ENCODE measurements at places on chromosomes 4 and X.

- DNase-seq = no peak
Observed at GRCh38 chr4:11081006-11081405, 347.7 kb downstream of the HS3ST1 start.

DNA sequence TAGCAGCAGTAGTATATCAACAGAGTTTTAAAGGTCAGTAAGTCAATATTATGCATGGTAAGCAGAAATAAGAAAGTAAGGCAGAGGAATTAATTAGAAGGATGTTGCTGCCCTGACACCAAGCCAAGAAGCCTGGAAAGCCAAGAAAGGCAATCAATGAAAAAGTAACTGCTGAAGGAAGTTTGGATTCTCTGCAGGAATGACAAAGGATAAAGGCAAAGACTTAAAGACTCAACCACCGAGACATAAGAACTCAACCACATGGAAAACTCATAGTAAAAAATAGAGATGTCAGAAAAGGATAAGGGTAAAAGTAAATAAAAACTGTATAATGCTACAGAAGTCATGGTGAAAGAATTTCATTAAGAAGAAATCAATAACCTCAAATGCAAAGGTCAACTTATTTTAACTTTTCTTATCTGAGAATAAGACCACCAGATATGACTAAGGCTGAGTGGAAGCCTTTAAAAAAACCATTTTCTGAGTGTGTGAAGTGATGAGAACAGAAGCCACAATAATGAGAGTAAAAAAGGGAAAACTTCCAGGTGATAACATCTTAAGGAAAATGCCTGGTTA, 55.2 kb downstream of the NEK1 start:
- no peak for DNase-seq

GRCh38 chr4:17316566-17316965, 195.3 kb downstream of the QDPR start:
- no peak for DNase-seq

GRCh38 chr4:73161527-73162185, 92.1 kb upstream of the COX18 start:
- no peak for DNase-seq

GRCh38 chr4:63029380-63029779, 1379.9 kb downstream of the TECRL start:
- no peak for DNase-seq

GRCh38 chr4:146029147-146029546, 90.5 kb upstream of the ZNF827 start:
- DNase-seq = no peak

DNA sequence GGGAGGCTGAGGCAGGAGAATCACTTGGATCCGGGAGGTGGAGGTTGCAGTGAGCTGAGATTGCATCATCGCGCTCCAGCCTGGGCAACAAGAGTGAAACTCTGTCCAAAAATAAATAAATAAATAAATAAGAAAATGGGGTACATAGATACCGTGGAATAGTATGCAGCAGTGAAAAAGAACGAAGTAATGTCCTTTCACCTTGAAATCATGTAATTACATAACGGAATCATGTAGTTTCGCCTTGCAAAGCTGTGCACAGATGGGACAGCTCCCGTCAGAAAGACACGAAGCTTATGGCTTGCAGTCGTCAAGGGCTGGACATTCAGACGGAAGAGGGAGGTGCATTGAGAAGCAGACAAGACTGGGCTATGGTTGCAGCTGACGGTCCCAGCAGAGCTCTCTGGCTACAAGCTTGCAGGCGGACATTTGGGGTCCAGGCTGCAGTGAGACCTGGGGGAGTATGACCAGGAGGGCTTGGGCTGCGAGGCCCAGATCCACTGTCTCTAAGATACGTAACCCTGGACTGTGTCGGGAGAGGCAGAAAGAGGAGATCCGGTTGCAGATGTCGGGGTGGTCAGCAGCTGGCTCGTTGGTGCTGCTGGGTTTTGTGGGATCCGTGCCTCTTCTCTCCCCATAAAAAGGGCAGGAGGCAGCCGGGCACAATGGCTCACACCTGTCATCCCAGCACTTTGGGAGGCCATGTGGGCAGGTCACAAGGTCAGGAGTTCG, 6.2 kb upstream of the P2RY8 start:
- no peak for DNase-seq

DNA sequence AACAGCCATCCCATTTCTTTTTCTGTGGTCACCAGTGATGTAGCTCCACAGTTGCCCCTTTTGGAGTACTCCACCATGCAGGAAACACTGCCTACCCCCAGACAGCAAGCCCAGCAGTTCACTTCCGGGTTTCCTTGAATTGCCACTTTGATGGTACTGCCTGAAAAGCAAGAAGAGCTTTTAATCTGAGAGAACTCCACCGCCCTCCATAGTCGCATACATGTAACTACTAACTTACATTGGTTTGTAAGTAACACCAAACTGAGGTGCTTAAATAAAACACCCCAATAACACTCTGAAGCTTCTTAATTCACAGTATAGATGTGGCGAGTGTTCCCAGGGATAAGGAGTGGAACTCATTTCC, 53.6 kb upstream of the HPSE start:
- DNase-seq = no peak

- DNase-seq = no peak
Observed at GRCh38 chrX:2474280-2474962, 26.4 kb downstream of the DHRSX start.

DNA sequence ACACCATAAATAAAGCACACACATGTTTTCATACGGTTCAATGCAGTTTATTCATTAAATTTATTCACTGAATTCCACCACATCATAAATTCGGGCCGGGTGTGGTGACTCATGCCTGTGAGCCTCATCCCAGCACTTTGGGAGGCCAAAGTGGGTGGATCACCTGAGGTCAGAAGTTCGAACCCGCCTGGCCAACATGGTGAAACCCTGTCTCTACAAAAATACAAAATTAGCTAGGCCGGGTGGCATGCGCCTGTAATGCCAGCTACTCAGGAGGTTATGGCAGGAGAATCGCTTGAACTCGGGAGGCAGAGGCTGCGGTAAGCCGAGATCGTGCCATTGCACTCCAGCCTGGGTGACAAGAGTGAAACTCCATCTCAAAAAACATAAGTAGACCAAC, 131.6 kb downstream of the PDS5A start:
- DNase-seq = no peak

DNA sequence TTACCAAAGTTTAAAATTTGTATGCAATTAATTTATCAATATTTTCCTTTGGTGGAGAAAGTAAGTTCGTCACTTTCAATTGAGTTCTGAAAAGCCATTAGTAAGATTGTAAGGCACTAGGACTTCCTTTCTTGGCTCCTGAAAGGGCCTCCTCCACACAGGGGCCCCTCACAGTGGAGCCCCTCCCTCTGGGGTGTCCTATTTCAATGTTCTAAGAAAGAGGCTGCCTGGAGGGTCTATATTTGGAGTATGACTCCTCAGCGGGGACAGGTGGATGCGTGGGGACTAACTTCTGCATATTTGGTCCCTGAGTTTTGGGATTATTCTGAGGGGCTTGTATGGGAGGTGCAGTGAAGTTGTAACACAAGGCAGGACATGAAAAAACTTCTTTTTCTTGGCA, 1.6 kb upstream of the ARMCX4 start:
- no peak for DNase-seq

- no peak for DNase-seq
Observed at GRCh38 chrX:87710580-87710979, 193.0 kb downstream of the KLHL4 start.

DNA sequence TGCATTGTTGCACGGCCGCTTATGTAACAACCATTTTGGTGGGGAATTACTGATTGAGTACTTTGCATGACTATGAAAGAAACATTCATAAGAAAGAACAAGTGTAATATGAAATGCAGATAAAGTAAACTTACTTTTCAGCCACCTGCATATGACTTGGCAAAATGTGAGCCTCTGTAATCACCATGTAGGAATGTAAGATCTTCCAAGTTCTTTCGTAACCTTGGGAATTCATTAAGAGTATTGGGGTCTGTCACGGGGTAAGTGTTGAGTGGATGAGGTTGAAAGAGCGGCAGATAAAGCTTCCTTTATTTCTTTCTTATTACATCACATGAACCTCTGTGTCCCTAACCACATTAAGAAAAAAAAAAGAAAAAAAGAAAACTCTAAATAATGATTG, 348.5 kb upstream of the NR3C2 start:
- no peak for DNase-seq

- DNase-seq = no peak
Observed at GRCh38 chr4:157888281-157888680, 284.5 kb downstream of the GASK1B start.

GRCh38 chr4:151750156-151750555, 10.7 kb downstream of the GATB start:
- no peak for DNase-seq

DNA sequence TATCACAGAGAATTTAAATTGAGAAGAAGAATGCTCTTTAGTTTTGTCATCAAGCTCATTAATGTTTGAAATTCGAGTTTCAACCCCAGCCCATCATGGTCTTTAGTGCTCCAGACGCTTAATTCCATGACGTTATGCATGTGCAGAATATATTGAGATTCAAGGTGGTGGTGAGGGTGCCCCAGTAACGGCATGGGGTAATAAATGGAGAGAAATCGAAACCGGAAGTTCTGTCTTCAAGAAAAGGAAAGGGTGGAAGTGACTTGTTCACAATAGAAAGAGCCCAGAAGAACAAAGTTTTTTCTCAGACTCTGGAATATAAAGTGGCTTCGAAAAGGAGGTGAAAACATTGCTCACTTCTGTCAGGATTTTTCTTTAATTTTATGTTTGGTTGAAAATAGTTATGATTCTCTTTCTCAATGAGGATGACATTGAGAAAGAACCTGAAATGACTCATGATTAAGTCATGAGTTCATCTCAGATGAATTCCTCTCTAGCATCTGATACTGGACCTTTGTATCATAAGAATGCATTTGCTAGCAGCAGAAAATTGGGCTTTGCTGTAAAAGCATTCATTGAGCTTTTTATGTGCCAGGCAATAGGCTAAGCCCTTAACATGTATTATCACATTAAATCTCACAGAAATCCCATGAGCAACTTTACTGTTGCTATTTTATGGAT, 779 bp upstream of the DDX60L start:
- no peak for DNase-seq

DNA sequence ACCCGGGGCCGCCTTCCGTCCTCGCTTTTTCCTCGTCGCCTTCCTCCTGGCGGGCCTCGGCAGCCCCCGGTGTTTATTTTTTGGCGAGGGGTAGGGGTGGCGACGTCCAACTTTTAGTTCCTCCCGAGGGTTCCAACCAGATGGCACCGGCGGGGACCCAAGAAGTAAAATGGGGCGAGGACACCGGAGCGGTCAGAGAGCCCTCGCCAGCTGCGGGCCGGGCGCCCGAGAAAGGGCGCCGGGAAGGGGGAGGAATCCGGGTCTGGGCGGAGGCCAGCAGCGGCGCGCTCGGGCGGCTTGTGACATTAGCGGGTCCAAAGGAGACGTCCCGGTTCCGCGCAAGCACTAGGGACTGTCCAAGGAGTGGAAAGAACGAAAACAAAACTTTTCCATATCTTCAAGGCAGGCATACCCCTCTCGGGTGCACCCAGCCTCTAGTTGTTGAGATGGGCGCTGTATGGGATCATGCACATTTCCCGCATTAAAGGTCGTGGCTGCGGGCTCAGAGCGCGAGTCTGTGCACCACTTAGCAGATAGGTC, 691 bp upstream of the USP46 start:
- no peak for DNase-seq

GRCh38 chr4:81963763-81964020, 410.1 kb downstream of the HNRNPD start:
- no peak for DNase-seq

GRCh38 chrX:123920105-123920785, 41.3 kb upstream of the STAG2 start:
- no peak for DNase-seq

DNA sequence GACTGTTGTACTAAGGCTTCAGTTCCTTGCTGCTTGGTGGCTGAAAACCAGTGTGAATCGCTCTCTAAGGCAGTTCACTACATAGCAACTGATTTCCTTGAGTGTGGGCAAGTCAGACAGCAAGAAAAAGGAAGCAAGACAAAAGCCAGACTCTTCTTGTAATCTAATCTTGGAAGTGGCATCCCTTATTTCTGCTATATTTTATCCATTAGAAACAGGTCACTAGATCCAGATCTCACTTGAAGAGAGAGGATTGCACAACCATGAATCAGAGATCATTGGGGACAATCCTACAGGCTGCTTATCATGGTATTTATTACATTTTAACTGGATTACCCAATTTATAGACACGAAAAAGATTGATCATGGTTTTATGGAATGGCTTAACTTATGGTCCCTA, 684.5 kb downstream of the GRID2 start:
- no peak for DNase-seq

GRCh38 chr4:3832536-3833220, 66.5 kb downstream of the ADRA2C start:
- DNase-seq = no peak

DNA sequence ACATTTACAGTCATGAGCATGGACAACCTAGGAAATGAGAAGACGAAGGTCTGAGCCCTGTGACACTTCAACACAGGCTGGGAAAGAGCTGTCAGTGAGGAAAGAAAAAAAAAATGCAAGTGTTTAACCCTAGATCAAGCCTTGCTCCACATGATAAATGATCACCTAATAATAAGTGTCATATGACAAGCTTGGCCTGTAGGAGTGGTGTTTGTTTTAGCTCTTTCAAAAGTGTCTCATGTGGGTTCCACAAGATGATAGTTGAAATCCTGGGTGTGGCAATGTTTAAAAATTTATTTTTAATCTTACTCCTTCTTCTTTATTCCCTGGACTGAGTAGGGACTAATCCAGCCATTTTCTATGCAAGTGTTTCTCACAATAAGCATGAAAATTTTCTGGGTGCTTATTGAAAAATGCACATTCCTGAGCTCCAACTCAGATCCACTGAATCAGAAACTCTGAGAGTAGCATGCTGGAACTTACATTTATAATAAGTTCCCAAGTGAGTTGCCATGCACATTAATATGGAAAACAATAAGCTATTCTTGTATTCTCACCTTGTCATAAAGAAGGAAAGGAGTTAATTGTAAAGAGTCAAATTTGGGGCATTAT, 138.3 kb downstream of the AREG start:
- DNase-seq = no peak

DNA sequence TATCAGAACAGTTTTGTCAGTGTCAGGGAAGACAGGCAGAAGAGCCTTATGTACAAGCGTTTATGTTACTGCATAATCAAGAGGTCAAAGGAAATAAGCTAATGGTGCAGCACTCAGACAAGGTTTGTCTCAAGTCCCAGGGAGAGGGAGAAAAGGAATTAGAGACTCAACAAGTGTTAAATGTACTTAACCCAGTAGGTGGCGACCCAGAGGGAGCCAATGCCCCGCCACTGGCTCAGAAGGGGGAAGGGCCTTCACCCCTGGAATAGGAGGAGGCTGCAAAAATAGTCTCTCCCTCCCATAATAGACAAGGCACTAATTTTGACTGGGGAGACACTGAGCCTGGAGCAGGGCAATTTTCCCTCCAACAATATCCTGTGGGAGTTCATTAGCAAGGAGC, 14.1 kb upstream of the PAPSS1 start:
- DNase-seq = no peak

Measured in stimulated activated CD8-positive, alpha-beta memory T cell treated with anti-CD3 and anti-CD28 coated beads, Interleukin-4, amount 100 ng/mL, for 4 hours (primary cell).